Vagina (tissue), 2 donors: ENCODE measurements at places on chromosomes 7 and 10.

DNA sequence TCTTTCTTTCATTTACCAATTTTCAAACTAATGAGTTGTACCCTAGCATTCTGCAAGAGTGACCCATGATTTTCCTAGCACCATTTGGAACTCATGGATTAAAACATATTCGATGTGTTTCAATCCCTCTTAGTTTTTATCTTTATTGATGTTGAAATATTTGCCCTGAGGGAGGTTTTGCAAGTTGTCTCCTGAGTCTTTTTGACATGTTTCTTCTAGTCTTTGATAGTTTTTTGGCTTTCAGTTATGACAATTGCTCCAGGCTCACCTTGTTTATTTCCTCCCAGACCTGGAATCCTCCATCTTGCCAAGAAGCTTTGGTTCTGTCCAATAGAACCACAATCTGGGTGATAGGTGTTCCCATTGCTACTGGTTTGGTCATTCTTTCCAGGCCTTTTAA lies 327.8 kb downstream of the WDR11 start:
- DNase-seq = no peak

GRCh38 chr7:92319243-92319642 lies 73.5 kb downstream of the ANKIB1 start:
- no peak for DNase-seq

DNA sequence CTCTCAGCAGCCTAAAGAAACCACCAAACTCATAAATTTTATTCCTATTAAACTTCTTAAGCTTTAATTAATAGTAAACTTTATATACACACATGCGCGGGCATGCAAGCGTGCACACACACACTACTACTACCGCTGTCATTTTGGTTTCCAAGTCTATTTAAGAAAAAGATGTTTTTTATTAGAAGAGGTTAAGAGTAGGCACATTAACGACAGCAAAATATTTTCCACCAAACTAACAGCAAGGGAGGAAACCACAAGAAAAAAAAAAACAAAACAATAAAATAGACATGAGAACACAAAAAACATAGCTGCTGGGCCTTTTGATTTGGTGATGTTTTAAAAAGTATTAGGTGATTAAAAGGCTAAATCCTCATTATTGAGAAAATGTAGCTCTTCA lies 28.6 kb downstream of the RTKN2 start:
- DNase-seq = no peak

DNA sequence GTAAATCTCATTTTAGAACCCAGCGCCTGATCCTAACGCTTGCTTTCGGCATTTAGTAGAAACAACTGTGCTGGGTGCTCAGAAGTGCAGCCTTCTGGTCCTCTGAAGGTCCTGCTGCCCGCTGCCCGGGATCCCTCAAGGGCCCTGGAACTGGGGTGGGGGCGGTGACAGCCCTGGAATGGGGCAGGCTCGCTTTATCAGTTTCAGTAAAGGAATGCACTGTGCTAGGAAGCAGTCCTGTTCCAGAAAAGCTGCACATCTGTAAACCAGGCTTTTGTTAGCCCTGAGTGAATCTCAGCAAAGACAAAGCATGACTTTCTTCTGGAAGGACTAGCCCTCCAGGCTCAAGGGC lies 254.6 kb downstream of the TNS3 start:
- DNase-seq = no peak

- DNase-seq = no peak
Observed at GRCh38 chr7:99099499-99100077, 44.3 kb downstream of the SMURF1 start.

- DNase-seq = no peak
Observed at GRCh38 chr10:50621968-50622705, 1.6 kb downstream of the SGMS1 start.

DNA sequence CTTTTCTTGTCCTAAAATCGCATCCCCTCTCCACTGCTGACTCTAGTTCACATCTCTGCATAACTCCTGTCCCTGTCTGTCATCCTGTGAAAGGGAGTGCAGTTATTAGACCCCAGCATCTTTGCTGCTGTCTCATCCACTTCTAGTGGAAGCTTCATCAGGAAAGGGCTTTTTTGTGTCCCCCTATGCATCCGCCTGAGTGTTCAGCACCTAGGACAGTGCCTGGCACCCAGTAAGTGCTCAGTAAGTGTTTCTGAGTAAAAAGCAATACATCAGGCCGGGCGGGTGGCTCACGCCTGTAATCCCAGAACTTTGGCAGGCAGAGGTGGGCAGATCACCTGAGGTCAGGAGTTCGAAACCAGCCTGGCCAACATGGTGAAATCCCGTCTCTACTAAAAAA lies 211.8 kb upstream of the FOXK1 start:
- DNase-seq = no peak

DNA sequence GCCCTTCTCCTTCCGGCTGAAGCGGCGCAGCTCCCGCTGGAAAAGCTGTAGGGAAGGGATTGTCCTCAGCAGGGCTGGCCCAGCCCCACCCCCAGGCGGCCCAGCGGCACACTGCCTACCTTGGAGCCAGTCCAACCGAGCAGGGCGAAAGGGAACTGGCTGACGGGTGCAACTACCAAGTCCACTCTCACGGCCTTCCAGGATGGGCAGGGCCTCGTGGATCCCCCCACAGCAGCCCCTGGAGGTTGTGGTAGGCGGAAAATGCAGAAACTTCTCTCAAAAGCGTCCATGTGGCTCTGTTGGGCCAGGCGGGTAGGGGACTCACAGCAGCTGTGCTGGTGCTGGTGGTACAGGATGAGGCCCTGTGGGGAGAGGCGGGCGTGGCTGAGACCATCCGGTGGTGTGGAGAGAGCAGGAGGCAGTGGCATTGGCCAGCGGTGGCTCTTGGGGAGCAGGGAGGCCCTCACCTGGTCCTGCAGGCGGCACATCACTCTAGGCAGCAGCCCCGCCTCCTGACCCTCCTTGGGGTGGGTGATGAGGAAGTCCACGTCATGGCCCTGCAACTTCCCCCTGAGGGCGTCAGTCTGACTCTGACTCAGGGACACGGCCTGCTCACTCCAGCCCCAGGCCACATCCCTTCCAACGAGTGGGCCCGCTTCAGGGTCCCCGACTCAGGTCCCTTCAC lies 8.4 kb upstream of the PGAM2 start:
- no peak for DNase-seq

- no peak for DNase-seq
Observed at GRCh38 chr7:74294191-74294998, 5.2 kb downstream of the CLIP2 start.
